ENCODE measurements at places on chromosomes 11 and 22. TPM values are rescaled to one million over a fixed set of nuclear protein-coding genes. Genes with fewer than 3 reads are reported as not detected.

Gene OLFML1
- total RNA-seq = 12.3 TPM

Gene HTR3A
- total RNA-seq = not detected

Gene KDM4E
- not detected for total RNA-seq

Gene SERPIND1
- not detected for total RNA-seq

Gene TUBA8
- 1.4 TPM for total RNA-seq

Gene SEC14L6
- total RNA-seq = 1.2 TPM

Gene RPS6KA4
- total RNA-seq = 32.7 TPM

Gene ACTN3
- total RNA-seq = not detected

Gene PACSIN2
- total RNA-seq = 58.9 TPM

Gene OR2D2
- total RNA-seq = not detected

Gene PLAAT4
- total RNA-seq = 1.8 TPM

Gene REXO2
- 178 TPM for total RNA-seq

Gene OR5A1
- total RNA-seq = not detected

Gene NPAS4
- total RNA-seq = 1.2 TPM

Gene SCARF2
- 88.8 TPM for total RNA-seq

Gene MAP6
- total RNA-seq = 26.4 TPM

Gene FGF19
- not detected for total RNA-seq

Gene TRPM5
- not detected for total RNA-seq

Gene PIWIL4
- 2.5 TPM for total RNA-seq

Gene RFPL1
- total RNA-seq = not detected

Gene TECTA
- 0.41 TPM for total RNA-seq

Gene OR51B4
- total RNA-seq = not detected

Gene FAM111B
- total RNA-seq = 1.3 TPM

Gene NCAM1
- total RNA-seq = 6.0 TPM

Gene ENTHD1
- total RNA-seq = not detected

Gene KCNE3
- 0.72 TPM for total RNA-seq

Gene TPBGL
- 0.74 TPM for total RNA-seq

Gene RGL4
- total RNA-seq = not detected

Gene TRIM29
- total RNA-seq = not detected

Gene ZNF280A
- not detected for total RNA-seq

Gene CASTOR1
- 12.1 TPM for total RNA-seq

Gene MALAT1
- 11,810 TPM for total RNA-seq

Gene FAM76B
- 19.5 TPM for total RNA-seq

Gene STK33
- 4.5 TPM for total RNA-seq

Gene TRIM49
- total RNA-seq = not detected

Gene ABCC8
- not detected for total RNA-seq

Gene HTR3B
- not detected for total RNA-seq

Gene BET1L
- 59.6 TPM for total RNA-seq

Gene ISX
- total RNA-seq = not detected
